Cerebellum (tissue), 4 donors: ENCODE measurements at places on chromosomes 4 and X. TPM values are rescaled to one million over a fixed set of nuclear protein-coding genes. Genes with fewer than 3 reads are reported as not detected.

- DNase-seq: no peak
Measured at GRCh38 chr4:27088491-27088890, 227.8 kb downstream of the STIM2 start.

- DNase-seq: peak; percentile 1
Measured at GRCh38 chrX:8731559-8732395, at the start of gene ANOS1. Gene ANOS1 (minus strand): TSS chrX:8732137. CDS start chrX:8732036, 101 bp downstream.

GRCh38 chr4:5618051-5618960 is 90.1 kb downstream of the EVC2 start:
- DNase-seq: no peak

GRCh38 chr4:40842318-40842717 is 92.6 kb downstream of the NSUN7 start:
- DNase-seq: no peak

SSX4 gene
- not detected for total RNA-seq

- DNase-seq: no peak
Measured at GRCh38 chrX:119573222-119573621, 1.1 kb upstream of the UBE2A start.

TRIM75 gene
- total RNA-seq: not detected

GRIA2 gene
- total RNA-seq: 492 TPM

- DNase-seq: no peak
Measured at GRCh38 chrX:3403748-3404147, 57.3 kb upstream of the MXRA5 start.

DNA sequence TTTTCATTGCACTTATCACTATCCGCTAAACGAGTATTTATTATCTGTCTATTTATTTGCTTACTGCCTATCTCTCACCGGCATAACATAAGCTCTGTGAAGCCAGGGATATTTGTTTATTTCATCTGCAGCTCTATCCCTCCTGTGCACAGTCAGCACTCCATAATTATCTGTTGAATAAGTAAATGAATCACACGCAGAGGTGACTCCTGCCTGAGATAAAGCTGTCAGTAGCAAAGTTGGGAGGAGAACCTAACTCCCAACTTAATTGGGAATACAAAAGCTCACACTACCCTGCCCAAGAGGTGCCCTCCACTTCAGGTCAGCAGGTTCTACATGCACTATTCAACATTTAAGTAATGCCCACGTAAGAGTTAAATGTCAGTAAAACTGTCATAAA is 85.7 kb downstream of the CORIN start:
- no peak for DNase-seq

DNA sequence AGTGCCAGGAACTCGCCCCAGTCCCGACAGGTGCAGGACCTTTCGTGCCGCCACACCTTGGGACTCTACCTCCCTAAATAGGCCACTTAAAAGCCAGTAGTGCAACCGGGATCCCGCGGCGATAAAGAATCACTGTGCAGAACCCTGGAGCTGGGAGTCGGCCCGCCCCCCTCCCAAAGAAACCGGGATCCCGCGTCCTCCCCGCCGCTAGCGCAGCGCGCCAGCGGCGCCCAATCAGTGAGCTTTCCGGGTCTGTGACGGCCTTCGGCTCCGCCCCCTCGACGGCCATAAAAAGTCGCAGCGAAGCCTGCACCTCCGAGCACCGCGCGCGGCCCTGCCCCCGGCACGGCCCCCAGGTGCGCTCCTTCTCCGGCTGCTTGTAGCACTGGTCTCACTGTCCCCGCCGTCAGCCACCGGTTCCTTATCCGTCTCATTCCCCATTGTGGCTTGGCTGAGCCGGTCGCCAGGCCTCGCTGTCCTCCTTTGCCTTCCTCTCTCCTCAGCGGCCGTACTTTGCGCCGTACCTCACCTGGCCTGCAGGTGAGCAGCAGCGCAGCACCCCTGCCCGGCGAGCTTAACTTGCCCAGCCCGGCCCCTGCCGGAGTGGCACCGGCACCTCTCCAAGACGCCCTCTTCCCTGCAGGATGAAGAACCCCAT is at the start of gene LRAT:
TSS of gene LRAT (plus strand) at position 318 of the 658 bp plus-strand sequence. CDS start at position 645, 327 bp downstream.
- peak; percentile 2 for DNase-seq

- no peak for DNase-seq
Measured at GRCh38 chr4:13635286-13635799, 7.8 kb upstream of the BOD1L1 start.

APLN gene
- total RNA-seq: 2.0 TPM

GAGE1 gene
- not detected for total RNA-seq

SPANXA1 gene
- total RNA-seq: not detected

MAGIX gene
- 1.4 TPM for total RNA-seq

TEX13C gene
- total RNA-seq: not detected

ACOT9 gene
- total RNA-seq: 21.7 TPM

- DNase-seq: no peak
Measured at GRCh38 chr4:44165938-44166337, 282.7 kb downstream of the KCTD8 start.

DNA sequence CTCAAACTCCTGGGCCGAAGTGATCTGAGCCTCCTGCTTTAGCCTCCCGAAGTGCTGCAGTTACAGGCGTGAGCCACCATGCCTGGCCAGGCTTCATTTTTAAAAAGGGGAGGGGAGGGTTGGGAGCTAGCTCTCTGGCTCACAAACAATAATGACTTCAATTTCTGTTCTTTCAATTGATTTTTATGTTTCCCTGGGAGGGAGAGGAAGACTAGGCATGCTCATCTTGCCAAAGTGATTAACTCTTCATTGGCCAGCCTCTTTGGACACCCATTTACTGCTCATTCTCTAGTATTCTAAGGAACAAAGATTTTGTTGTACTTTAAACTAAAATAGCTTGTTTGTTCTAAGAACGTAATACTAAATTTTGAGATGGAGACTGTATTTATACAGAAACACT is 43.4 kb upstream of the TRIM2 start:
- no peak for DNase-seq

ATP2B3 gene
- 5.6 TPM for total RNA-seq
